ENCODE measurements at places on chromosomes 5 and 9.

GRCh38 chr9:33959725-33960124 is 89.0 kb downstream of the UBAP2 start:
- DNase-seq, result no peak

- no peak for DNase-seq
These were observed 112.0 kb upstream of the SELENOP start for GRCh38 chr5:42923710-42924109.

DNA sequence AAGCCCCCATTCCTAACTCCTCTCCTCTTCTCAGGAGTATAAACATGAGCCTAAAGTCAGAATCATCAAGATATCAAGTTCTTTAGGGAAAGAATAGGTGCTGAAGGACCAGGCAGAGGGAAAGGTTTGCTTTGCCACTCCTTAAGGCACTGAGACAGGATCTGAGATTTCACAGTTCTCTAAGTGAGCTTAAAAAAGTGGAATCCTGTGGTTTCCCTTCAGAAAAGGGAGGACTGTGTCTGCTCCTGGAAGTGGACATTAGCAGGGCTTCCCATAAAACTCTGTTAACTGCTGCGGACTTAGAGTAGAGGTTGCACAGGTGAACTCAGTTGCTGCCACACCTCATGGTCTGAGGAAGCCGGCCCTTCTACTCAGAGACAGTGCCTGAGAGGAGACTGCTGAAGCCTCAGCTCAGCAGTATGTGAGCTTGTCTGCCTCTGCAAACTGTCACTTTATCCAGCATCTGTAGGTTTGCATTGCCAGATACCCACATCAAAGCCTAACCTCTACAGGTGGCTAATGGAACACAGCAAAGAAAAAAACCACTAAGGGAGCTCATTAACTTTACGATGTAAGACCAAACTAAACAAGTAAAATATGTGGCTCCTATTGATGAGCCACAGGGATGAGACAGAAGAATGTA is 42.9 kb downstream of the RIC1 start:
- no peak for DNase-seq

GRCh38 chr5:141771031-141771430 is 89.0 kb upstream of the ARAP3 start:
- no peak for DNase-seq

DNA sequence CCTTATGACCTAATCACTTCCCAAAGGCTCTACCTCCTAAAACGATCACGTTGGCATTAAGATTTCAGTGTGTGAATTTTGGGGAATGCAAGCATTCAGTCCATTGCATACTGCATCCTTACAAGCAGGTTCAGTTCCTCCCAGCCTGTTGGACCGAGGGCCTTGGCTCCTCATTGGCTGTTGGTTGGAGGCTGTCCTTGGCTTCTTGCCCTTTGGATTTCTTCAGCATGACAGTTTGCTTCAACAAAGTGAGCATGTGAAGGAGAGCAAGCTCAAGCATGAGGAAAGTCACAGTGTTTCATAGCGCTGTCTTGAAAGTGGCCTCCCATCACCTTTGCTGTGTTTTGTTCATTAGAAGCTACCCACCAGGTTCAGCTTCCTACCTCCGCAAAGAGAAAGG is 109.5 kb downstream of the GADD45G start:
- DNase-seq, result no peak

DNA sequence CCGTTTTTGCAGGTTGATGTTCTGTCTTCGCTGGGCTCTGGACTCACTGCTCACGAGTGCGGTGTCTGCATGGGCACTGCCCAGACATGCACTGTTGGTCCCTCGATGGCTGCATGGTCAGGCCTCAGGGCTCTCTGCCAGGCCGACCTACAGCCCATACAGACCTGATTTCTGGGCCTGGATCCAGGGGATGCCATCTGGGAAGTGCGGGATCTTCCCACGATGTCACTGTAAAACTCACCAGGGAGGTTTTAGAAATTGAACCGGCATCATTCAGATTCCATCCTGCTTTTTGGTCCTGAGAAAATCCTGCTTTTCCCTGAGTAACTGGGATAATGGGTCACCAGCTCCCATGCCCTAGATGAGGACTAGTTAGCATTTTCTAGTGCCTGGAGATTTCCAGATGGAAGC is 9.1 kb downstream of the S1PR3 start:
- no peak for DNase-seq
